ENCODE measurements at places on chromosomes 11 and 22.

- no peak for ATAC-seq
Measured at GRCh38 chr11:3135481-3136440, 29.3 kb downstream of the OSBPL5 start.

GRCh38 chr11:118238929-118239328 is 13.2 kb downstream of the MPZL3 start:
- no peak for ATAC-seq

DNA sequence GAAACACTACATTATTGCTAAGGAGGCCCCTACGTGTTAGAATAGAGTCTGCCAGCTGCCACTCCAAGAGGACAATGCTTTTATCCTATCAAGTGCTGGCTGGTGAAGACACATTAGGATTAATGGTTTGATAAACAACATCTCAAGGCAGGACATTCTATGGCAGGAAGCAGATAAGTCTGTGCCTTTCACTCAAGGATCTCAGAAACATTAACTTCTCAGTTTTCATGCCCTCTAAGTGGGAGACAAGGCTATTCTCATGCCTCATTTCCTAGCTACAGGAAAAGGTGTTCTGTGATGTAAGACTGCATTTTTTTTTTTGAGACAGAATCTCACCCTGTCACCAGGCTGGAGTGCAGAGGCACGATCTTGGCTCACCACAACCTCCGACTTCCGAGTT is 23.5 kb upstream of the TIMP3 start:
- no peak for ATAC-seq

- ATAC-seq = no peak
Measured at GRCh38 chr11:100964435-100964834, 165.2 kb downstream of the PGR start.

DNA sequence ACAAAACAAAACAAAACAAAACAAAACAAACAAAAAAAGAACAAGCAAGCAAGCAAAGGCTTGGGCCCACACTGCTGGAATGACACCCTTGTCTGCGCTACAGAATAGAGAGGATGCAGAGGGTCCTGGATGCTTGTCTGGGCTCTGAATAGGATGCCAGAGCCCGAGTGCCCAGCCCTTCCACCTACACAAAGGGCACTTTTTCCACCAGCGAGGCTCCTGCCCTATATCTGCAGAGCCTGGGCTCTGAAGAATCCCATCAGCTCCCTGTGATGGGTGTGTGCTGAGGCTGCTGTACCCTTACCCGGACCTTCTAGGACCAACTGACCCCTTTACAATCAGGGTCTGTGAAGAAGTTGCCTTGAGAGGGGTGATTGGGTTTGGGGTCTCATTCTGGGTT is 221.2 kb downstream of the DSCAML1 start:
- no peak for ATAC-seq

GRCh38 chr11:113574171-113574570 is 99.0 kb upstream of the DRD2 start:
- no peak for ATAC-seq

DNA sequence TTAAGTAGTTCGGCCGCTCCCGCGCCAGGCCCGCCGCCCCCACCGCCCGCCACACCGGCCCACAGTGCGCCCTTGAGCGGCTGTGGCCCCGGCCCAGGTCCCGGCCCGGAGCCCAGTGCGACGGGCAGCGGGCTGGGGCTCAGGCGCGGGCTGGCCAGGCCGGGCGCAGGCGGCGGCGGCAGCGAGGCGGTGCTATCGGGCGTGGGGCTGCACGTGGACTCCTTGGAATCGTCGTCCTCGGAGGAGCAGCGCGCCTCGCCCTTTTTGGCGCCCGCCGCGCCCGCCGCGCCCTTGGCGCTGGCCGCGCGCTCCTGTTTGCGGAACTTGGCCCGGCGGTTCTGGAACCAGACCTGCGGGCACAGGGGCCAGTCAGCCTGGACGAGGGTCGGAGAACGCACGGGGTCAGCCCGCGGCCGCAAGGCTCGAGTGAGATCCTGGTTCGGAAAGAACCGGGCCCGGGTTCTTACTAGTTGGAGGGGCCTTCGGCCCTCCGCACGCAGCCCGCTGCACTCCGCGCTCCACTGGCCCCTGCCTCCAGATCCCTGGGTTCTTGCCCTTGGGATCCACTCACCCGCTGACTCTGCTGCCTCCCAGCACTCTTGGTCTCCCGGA is 4.0 kb downstream of the PHOX2A start:
- no peak for ATAC-seq

GRCh38 chr11:1152316-1153104 is 5.2 kb upstream of the MUC5AC start:
- ATAC-seq = no peak
